ENCODE measurements at places on chromosomes 1 and 21.

GRCh38 chr1:111598544-111598943 lies 21.0 kb upstream of the RAP1A start:
- DNase-seq, result no peak

DNA sequence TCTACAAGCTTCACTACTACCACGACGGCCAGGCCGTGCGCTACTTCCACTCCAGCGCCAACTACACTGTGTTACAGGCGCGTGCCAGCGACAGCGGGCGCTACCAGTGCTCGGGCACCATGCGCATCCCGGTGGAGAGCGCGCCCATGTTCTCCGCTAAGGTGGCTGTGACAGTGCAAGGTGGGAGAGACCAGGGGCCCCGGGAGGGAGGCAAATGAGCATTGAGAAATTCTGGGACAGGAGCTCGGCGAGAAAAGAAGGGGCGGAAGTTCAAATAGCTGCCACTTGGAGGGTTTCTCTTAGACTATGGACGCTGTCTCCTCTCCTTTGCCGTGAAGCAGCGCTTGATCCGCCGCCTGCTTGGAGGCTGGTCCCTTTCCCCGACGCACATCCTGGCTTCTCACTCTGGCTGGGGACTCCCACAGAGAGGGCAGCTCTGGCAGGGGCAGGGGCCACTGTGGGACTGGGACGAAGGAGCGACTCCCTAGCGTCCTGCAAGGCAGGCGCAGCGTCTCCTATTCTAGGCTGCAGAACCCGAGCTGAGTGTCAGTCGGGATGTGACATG lies 4.6 kb downstream of the FCRLB start:
- DNase-seq, result peak; percentile 14

- DNase-seq, result no peak
Measured at GRCh38 chr1:216600730-216601609, 122.3 kb downstream of the ESRRG start.

- DNase-seq, result no peak
Measured at GRCh38 chr1:21298981-21299391, 8.7 kb upstream of the ECE1 start.

Measured in activated T-cell treated with anti-CD3 and anti-CD28 coated beads for 48 hours (primary cell).